ENCODE measurements at places on chromosomes 1 and 21.

DNA sequence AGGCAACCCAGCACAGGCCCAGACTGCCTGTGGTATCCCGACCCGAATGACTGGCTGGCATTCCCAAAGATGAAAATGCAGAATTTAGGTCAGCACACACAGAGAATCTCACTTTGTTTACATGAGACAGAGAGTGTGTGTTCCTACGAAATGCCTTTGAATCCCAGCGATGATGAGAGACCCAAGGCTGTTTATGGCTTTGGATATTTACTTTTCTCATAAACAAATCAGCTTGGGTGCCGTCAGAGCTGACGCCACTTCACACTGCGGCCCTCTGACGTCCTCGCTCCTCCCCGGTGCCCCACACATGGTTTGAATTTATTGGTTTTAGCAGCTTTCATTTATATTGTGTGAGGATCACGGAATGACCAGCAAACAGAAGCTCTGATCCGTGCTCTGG is 18.7 kb downstream of the TRABD2B start:
- DNase-seq: no peak

DNA sequence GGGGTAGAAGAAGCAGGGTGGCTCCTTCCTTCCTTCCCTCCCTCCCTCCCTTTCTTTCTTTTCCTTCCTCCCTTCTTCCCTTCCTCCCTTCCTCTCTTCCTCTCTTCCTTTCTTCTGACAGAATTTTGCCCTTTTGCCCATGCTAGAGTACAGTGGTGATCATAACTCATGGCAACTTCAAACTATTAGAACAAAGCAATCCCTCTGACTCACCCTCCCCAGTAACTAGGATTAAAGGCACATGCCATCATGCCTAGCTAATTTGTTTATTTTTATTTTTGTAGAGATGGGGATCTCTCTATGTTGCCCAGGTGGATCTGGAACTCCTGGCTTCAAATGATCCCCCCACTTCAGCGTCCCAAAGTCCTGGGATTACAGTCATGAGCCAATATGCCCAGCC is 10.0 kb upstream of the RPE65 start:
- DNase-seq: no peak

- no peak for DNase-seq
These were observed 114.2 kb downstream of the SLC16A1 start for GRCh38 chr1:112841825-112842224.

DNA sequence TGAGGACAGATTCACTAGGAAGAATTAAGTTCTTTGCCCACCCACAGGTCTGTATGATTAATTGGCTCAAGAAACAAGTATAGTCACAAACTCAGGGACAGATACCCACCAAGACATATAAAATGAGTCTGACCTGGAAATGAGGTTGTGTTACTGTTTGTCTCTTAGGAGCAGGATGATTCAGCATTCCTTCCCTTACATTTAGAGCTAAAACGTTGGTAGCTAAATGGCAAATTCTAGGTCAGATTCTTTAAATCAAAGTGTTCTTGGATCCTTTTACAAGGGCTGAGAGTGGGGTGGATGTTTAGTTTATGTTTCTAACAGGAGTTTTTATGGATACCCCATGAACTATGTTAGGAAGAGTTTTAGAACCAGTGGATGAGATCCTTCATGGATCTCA is 4.7 kb downstream of the RIMKLA start:
- no peak for DNase-seq

DNA sequence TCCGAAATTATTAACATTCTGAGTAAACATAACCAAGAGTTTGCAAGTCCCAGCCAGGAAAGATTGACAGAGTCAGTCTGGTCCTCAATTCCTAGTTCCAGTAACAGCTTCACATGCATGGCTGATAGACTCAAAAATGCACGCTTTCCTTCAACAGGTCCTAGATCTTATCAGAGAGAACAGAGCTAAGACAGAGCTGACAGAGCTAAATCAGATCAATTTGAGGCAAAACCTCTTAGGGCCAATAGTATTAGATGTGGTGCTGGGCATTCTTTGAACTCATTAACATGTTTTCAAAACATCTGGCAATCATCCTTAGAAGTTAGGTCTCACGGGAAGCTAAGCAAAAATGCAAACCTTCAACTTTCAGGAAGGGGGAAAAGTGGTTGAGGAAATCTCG is 114.0 kb downstream of the GREM2 start:
- DNase-seq: no peak

DNA sequence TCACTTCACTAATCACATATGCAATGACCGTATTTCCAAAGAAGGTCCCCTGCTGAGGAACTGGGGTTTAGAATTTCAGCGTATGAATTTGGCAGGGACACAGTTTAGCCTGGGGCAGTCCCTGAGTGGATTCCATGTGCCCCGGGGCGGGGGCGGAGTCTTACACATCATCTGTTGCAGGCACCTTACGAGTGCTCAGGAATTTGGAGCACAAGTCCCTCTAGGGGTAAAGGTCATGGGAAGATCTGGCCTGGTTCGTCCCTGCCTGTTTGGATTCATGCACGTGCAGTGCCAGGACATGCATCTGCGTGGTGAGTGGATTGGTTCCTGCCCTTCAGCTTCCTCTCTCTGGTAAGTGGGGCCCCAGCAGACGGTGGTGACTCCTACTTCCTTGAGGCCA is 208.3 kb upstream of the C1orf174 start:
- DNase-seq: no peak

DNA sequence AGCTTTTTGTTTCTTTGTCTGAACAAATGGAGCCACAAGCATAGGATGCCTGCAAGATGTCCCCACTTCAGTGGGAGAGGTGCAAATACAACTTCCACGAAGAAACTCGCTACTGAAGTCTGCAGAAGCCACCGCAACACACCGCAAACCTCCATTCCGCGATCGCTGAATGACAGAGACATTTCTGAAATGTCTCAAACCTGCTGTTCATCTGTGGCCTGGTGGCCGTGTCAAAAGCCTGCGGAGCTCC is 1.0 kb downstream of the TP53BP2 start:
- no peak for DNase-seq

- DNase-seq: no peak
These were observed 17.0 kb downstream of the DHRS3 start for GRCh38 chr1:12600880-12601633.

DNA sequence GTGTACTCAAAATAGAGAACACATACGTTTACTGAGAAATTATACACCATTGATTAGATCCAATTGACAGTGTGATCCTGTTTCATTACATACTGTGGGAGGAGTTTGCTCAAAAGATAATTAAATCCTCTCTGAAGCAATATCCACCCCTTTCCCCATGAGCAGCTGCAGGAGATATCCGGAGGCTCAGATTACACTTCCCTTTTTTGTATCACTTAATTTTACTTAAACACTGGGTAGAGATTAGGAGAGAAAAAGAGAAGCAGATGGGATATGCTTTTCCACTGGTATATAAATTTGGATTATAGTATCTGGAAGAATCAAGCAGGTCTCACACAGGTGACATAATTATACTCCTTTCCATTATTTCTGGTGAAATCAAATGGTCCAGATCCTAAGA is 333.3 kb upstream of the ZRANB2 start:
- no peak for DNase-seq

- no peak for DNase-seq
These were observed 2.8 kb upstream of the CDC73 start for GRCh38 chr1:193118803-193119730.

GRCh38 chr1:235399661-235400060 is 32.4 kb downstream of the TBCE start:
- DNase-seq: no peak

- DNase-seq: no peak
These were observed 7.4 kb downstream of the COP1 start for GRCh38 chr1:176199707-176200106.
